Endodermal cell (in vitro differentiated cells): ENCODE measurements at places on chromosomes 11 and 22.

GRCh38 chr11:12189543-12190235 is 79.3 kb downstream of the MICAL2 start:
- DNase-seq: no peak

DNA sequence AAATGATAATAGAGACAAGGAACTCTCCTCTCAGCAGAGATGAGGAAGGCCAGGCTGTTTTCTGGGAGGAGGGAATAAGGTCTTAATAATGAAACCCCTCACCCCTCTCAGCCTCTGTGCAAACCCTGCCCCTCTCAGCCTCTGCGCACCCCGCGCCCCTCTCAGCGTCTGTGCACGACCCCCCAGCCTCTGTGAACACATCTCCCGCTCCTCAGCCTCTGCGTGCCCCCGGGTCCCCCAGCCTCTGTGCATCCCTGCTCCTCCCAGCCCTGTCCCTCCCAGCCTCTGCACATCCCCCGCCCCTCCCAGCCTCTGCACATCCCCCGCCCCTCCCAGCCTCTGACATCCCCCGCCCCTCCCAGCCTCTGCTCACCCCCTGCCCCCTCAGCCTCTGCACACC is 837.8 kb downstream of the TBC1D22A start:
- no peak for DNase-seq

GRCh38 chr11:62172294-62172693 is 17.7 kb upstream of the SCGB1D1 start:
- no peak for DNase-seq

DNA sequence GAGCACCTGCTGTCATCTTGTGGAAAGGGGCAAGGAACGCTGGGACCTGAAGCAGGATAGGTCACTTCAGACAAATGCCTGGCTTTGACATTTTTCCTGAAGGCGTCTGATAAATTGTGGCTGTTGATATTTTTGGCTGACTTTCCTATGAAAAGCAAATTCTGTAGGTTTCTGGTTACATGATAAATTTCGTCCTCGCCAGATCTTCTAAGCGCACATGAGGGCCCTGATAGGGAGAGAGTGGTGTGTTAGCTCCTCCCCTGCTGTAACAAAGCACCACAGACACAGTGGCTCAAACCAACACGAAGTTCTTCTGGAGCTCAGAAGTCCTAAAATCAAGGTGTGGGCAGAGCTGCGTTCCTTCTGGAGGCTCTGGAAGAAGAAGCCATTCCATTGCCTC is 19.6 kb downstream of the APOL4 start:
- peak; percentile 26 for DNase-seq

DNA sequence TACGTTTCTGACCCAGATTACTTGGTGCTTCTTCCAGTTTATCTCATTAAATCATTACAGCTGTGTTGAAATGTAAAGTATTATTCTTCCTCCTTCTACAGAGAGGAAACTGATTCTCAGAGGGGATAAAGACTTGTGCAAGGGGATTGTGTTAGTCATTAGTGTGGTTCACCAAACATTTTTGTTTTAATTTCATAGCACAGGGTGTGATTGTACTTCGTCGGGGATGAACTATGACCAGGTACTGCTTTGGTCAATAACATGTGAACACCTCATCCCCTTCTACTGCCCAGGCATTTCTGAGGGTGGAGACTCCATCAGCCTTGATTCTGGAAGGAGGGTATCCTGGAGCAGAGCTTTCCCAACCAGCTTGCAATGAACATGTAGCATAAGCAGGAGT is 120.2 kb upstream of the ALX4 start:
- DNase-seq: peak; percentile 20

DNA sequence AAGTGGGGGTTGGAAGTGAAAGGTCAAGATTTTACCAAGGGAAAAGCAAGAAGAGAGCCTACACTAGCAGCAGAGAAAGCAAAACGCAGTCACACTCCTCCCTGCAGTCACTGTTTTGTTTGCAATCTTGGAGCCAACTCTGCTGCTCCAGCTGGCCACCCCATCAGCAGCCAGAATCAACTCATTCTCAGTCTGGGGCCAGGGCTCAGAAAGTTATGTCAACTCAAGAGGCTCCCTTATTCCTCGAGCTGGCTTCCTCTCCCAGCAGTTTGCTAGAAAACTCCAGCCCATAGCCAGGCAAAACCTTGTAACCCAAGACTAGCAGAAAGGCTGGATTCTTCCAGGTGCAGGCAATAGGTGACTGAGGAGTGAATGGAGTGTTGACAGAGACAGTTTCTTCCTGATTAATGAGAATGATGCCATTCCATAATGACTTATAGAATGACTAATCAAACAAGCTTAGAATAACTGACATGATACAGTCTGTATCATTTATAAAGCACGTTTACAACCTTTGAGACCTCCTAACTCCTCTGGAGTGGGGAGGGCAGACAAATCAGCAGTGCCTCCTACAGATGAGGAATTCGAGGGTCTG is 53.4 kb downstream of the P4HA3 start:
- no peak for DNase-seq

GRCh38 chr22:39643311-39644083 is 72.9 kb downstream of the CACNA1I start:
- no peak for DNase-seq

- no peak for DNase-seq
Measured at GRCh38 chr11:77267962-77268361, 33.5 kb downstream of the GDPD4 start.

DNA sequence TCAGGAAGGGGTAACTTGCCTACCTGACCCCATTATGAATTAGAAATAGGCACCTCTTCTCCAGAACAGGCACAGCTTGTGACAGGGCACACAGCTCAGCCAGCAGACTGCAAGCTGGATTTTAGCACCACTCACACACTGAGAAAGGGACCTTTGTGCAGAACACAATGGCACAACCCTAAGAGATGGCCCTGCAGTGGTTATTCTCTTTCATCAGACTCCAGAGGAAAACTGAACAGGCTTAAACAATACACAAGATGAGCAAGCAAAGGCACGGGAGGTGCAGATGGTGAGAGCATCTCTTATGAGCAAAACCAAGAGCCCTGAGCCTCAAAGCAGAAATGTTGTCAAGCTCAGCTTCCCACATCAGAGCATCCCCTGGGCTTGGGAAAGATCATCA is 93.8 kb upstream of the LRRC55 start:
- DNase-seq: no peak

DNA sequence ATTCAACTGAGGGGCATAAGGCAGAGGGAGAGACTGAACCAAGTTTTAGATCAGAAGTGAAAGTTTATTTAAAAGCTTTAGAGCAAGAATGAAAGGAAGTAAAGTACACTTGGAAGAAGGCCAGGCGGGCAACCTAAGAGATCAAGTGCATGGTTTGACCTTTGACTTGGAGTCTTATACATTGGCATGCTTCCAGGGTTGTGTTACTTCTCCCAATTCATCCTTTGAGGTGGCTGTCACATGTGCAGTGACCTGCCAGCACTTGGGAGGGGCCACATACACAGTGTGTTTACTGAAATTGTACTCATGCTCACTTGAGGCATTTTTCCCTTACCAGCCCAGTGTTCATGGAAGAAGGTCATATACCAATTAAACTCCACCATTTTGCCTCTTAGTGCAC is 30.4 kb downstream of the CYP2R1 start:
- no peak for DNase-seq

DNA sequence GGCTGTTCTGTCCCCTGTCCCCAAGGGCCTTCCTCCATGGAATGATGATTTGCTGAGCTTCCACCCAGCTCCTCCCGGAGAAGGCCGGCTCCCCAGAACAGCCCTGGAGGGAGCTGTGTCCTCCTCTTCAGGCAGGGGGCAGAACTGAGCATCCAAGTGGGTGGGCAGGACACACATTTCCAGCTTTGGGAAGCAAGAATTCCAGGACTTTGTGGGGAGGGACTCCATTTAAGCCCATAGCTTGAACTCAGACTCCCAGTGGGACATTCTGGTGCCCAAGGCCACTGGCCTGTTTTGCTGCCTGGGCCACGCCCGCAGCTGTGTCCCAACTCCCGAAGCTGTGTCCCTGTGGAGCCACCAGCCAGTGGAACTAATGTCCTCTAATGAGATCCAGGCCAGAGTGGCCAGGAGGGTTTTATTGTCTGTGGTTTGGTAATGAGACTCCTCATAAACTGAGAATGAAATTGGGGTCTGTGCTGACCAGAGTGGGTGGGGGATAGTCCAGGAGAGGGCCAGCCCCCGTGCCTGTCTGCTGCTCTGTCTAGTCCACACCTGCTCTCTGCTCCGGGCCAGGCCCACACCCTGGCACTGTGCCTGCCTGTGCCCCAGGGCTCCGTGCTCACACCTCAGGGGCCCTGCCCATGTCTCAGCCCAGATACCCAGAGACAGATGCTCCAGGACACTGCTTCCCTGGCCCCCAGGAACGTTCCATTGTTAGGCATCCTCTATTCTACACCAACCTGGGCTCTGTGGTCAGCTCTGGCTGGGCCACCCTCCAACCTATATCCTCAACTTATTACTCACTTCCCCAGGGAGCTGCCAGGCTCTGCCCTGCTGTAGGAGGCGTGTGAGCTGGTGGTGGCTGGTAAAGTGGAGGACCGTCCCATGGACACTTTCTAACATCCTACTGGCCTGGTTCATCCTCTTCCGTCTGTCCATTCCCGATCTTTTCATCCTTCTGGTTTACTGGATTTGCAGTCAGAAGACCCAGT is 7.6 kb downstream of the NECTIN1 start:
- DNase-seq: peak; percentile 90

GRCh38 chr11:124762624-124763155 is 600 bp upstream of the ESAM start:
- no peak for DNase-seq

DNA sequence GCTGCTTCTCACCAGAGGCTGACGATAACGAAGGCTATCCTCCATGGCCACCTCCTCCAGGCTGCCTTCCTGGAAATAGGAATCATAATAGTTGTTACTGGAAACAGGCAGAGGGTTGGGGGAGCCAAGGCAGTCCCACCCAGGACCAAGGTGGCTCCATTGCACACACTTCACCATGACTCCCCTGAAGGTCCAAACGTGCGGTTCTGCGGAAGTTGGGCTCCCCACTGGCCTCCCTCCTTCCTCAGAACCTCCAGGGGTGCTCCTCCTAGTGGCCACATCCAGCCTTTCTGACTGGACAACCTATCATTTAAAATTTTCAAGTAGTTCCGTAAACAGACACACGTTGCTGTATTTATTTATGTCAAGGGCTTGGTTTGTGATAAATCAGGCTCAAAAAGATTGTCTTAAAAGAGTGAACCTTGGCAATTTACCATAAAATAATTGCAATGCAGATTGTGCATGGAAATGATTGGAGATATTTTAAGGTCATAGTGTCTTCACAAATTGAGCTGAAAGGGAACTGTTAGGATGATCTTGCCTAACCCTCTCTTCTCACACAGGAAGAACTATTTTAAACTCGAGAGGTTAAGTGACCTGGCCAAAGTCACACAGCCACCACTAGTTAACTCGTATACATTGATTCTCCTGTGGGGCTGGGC is 1.4 kb upstream of the TCN2 start:
- peak; percentile 76 for DNase-seq

GRCh38 chr22:43317239-43317638 is 25.9 kb downstream of the SCUBE1 start:
- DNase-seq: no peak

GRCh38 chr11:12149672-12150225 is 39.4 kb downstream of the MICAL2 start:
- DNase-seq: no peak

GRCh38 chr11:567011-567628 is 6.3 kb downstream of the RASSF7 start:
- peak; percentile 47 for DNase-seq

- no peak for DNase-seq
Measured at GRCh38 chr11:20369826-20370225, 6.3 kb downstream of the HTATIP2 start.

- DNase-seq: no peak
Measured at GRCh38 chr11:123197711-123198110, 2.7 kb upstream of the CLMP start.
